ENCODE measurements at places on chromosomes 7 and 10.

- DNase-seq, result no peak
These were observed 666 bp downstream of the HNRNPF start for GRCh38 chr10:43408331-43408709.

GRCh38 chr10:95391581-95392216 is 100.9 kb upstream of the PDLIM1 start:
- DNase-seq, result peak; percentile 39

- DNase-seq, result peak; percentile 64
These were observed 7.1 kb downstream of the SHH start for GRCh38 chr7:155804897-155805825.

GRCh38 chr10:60403168-60403873 is 13.6 kb upstream of the ANK3 start:
- DNase-seq, result no peak

- DNase-seq, result peak; percentile 12
These were observed 56.5 kb downstream of the CTTNBP2 start for GRCh38 chr7:117816727-117817126.

All from fibroblast of skin of right biceps (primary cell).